ENCODE measurements at places on chromosomes 12 and 14.

- DNase-seq = no peak
Observed at GRCh38 chr14:51327376-51327775, 87.3 kb downstream of the TMX1 start.

DNA sequence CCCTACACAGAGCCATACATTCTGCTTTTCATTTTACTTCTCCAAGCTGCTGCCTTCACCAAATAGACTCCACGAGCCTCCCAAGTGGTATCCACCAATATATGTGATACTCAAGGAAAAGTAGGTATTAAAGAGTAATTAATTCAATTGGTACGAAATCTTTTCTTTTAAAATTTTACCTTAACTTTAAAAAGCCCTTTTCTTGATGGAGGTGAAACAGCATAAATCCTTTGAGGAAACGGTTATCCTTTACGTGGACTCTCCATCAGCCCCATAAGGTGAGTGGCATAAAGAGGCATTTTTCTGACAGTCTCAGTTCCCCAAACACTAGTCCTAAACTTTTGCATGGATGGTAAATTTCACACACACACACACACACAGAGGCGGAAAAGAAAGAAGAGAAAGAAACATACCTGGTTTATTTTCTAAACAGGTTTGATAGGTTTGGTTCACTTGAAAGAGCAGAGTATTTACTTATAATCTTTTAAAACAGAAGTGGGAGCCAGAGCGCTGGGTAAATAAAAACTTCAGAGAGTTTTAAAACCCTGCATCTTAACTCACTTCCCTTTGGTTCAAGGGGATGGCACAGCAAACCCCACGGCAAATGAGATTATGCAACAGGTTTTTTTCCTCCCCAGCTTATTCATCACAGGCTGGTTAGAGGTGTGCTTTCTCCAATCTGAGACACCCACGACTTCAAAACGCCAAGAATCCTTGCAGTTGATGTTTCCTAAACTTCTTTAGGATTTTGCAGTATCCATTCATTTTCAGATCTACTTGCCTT lies 1.9 kb downstream of the DUSP16 start:
- DNase-seq = peak; percentile 72

GRCh38 chr12:70402597-70402996 lies 36.5 kb downstream of the KCNMB4 start:
- DNase-seq = no peak

DNA sequence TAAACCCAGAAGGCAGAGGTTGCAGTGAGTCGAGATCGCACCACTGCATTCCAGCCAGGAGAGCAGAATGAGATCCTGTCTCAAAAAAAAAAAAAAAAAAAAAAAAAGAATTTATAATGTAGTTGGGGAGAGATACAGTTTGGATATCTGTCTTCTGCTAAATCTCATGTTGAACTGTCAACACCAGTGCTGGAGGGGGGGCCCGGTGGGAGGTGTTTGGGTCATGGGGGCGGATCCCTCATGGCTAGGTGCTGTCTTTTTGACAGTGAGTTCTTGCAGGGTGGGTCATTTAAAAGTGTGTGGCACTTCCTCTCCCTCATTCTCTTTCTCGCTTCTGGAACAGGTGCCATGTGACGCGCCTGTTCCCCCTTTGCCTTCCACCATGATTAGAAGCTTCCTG lies 32.8 kb downstream of the CLIP1 start:
- DNase-seq = no peak

DNA sequence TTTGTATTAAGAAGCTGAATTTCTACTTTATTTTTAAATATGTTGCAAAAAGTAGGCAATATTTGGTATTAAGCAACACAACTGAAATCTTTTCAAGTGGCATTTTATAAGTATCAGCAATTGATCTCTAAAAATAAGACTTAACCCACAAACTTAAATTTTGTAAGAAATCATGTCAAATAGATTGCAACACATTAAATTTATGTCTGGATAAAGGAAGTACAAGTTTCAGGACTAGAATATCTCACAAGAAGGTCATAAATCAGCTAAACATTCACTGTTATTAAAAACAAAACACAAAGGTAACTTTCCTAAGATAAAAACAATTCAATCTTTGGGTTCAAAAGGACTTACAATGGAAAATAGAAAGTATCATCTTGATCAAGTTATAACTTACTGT lies 32.8 kb downstream of the CPNE8 start:
- DNase-seq = no peak
